ENCODE measurements at places on chromosomes 2 and 18. TPM values are rescaled to one million over a fixed set of nuclear protein-coding genes. Genes with fewer than 3 reads are reported as not detected.

DNA sequence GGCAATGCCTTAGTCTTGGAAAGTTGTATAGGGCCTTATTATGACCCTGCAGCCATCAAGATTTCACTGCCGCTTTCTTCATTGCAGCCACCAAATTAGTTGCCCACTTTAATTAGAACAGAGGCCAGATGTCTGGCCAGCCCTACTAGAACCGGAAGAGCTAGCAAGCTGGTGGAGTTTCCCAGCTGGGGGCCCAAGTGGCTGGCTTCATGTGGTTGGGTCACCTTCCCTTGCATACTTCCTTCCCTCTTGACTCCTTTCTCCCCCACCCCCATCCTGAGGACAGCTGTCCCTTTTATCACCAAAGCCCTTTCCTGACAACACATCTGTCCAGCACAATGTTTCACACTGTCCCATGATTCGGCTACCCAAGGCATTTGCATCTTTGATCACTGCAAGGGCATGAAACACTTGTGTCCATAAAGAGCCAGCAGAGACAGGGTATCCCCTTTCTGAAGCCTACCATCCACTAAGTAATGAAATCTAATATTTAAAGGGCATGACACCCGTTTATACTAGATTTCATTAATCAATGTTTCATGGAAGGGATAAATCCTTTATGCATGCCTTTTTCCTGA is 187.2 kb downstream of the BCL11A start:
- no peak for DNase-seq

DNA sequence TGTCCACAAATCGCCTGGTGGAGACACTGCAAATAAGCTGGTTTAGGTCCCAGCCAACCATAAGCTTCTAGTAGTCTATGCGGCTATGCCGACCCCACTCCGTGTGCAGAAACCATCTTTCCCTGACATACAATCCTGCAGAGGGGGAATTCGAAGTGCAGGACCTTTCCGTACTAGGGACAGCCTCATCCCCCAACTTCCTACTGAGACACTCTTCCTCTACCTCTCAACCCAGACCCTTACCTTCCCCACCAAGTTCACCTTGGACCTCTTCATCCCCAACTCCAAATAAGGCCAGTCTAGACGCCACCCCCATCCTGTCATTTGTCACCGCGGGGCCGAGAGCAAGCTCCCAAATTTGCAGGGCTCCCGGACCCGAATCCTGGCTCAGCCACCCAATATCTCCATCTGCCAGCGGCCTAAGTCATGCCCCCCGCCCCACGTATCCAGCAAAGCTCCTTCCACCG is 496 bp downstream of the SUCLG1 start:
- peak; percentile 31 for DNase-seq

- DNase-seq = no peak
Measured at GRCh38 chr2:61045226-61045625, 20.4 kb upstream of the SANBR start.

- no peak for DNase-seq
Measured at GRCh38 chr18:32889615-32890593, 117.1 kb upstream of the KLHL14 start.

DNA sequence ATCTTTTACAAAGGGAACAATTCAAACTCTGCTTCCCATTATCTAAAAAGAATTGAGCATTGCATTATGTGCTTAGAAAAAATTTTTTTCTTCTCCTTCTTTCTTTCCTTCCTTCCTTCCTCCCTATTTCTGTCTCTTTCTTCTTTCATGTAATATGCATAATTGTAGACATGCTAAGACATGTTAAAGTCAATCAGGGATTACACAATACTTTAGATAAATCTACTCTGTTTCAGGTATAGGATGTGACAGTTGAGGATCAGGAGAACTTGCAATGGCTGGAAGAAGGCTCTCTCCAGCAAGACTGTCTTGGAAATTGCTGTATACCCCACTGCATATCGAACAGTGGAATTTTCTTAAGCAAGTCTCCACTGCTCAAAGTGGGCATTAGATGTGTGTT is 9.0 kb upstream of the SPAG16 start:
- no peak for DNase-seq

GRCh38 chr2:234241656-234242458 is 191.4 kb downstream of the SPP2 start:
- no peak for DNase-seq

- no peak for DNase-seq
Measured at GRCh38 chr18:56593906-56594305, 44.5 kb downstream of the TXNL1 start.

GRCh38 chr2:70509565-70509964 is 44.1 kb downstream of the TGFA start:
- no peak for DNase-seq

Gene ZNF385B
- polyA plus RNA-seq = 0.16 TPM

Gene LOXHD1
- not detected for polyA plus RNA-seq

Measured in SK-N-SH (cell line).